ENCODE measurements at places on chromosomes 13 and 19.

GRCh38 chr13:44833139-44833538 lies 156.1 kb downstream of the NUFIP1 start:
- H3K4me3 ChIP-seq = no peak overlapping the region
- peaks cover 3% of the 10 kb centered on the region for H3K27me3 ChIP-seq
- H3K36me3 ChIP-seq = no peaks in the 10 kb centered on the region
- no peaks in the 10 kb centered on the region for H3K4me1 ChIP-seq
- no peak for DNase-seq

DNA sequence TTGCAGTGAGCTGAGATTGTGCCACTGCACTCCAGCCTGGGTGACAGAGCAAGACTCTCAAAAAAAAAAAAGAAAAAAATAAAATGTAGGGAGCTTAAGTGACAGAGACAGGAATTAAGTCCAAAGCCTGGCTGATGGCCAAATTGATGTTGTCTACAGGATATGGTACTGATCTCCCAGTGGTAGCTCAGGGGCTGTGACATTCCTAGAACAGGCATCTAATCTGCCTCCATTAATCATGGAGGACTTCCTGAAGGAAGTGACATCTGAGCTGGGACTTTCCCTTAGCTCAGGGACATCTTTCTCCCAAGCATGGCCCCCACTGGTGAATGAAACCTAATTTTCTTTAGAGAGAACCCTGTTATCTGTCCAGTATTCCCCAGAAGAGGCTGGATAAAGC lies 11.4 kb upstream of the EDDM13 start:
- no peak for DNase-seq
- no peaks in the 10 kb centered on the region for H3K4me1 ChIP-seq
- no peak overlapping the region for H3K27ac ChIP-seq
- no peaks in the 10 kb centered on the region for H3K27me3 ChIP-seq
- H3K36me3 ChIP-seq = no peaks in the 10 kb centered on the region

DNA sequence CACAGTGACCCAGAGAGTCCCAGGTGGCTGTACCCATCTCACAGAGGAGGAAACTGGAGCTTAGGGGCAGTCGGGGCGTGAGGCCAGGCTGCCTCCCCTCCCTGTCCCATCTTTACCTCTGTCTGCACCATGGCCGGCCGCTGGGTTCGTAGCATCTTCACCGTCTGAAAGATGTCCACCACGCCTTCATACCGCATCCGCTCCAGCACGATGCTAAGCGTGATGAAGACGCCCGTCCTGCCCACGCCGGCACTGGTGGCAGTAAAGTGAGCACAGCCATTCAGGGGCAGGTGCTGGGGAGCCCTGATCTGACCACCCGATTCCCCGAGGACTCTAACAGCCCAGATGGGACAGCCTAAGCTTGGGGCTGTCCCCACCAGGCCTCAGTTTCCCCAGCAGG lies 132.8 kb downstream of the PTPRS start:
- H3K4me1 ChIP-seq = no peaks in the 10 kb centered on the region
- no peaks in the 10 kb centered on the region for H3K27me3 ChIP-seq
- H3K4me3 ChIP-seq = no peak overlapping the region
- H3K27ac ChIP-seq = no peak overlapping the region

GRCh38 chr13:99022941-99023340 lies 45.1 kb upstream of the DOCK9 start:
- peaks cover 4% of the 10 kb centered on the region for H3K27me3 ChIP-seq
- no peak overlapping the region for H3K27ac ChIP-seq
- H3K36me3 ChIP-seq = no peaks in the 10 kb centered on the region
- no peak for DNase-seq
- H3K4me3 ChIP-seq = no peak overlapping the region
- H3K4me1 ChIP-seq = peaks cover 4% of the 10 kb centered on the region

GRCh38 chr13:60170414-60170813 lies 6.7 kb upstream of the DIAPH3 start:
- no peaks in the 10 kb centered on the region for H3K36me3 ChIP-seq
- no peak overlapping the region for H3K4me3 ChIP-seq
- H3K27me3 ChIP-seq = peaks cover 14% of the 10 kb centered on the region

DNA sequence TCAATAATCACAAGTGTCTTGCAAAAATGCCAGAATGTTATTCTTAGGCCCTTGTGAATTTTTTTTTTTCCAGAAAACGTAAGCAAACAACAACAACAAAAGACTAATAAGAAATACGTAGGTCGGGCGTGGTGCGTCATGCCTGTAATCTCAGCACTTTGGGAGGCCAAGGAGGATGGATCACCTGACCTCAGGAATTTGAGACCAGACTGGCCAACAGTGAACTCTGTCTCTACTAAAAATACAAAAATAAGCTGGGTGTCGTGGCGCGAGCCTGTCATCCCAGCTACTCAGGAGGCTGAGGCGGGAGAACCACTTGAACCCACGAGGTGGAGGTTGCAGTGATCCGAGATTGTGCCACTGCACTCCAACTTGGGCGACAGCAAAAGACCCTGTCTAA lies 20.9 kb downstream of the TSC22D1 start:
- no peak overlapping the region for H3K4me3 ChIP-seq
- H3K4me1 ChIP-seq = no peaks in the 10 kb centered on the region
- H3K27me3 ChIP-seq = no peaks in the 10 kb centered on the region
- no peaks in the 10 kb centered on the region for H3K36me3 ChIP-seq
- no peak overlapping the region for H3K27ac ChIP-seq

- DNase-seq = no peak
- no peak overlapping the region for H3K4me3 ChIP-seq
- peaks cover 70% of the 10 kb centered on the region for H3K4me1 ChIP-seq
These were observed 66.7 kb downstream of the SIPA1L3 start for GRCh38 chr19:37973666-37974065.

GRCh38 chr19:1678073-1678472 lies 25.7 kb upstream of the TCF3 start:
- H3K36me3 ChIP-seq = no peaks in the 10 kb centered on the region
- DNase-seq = no peak
- no peak overlapping the region for H3K27ac ChIP-seq
- H3K27me3 ChIP-seq = peaks cover 49% of the 10 kb centered on the region
- H3K4me1 ChIP-seq = no peaks in the 10 kb centered on the region

DNA sequence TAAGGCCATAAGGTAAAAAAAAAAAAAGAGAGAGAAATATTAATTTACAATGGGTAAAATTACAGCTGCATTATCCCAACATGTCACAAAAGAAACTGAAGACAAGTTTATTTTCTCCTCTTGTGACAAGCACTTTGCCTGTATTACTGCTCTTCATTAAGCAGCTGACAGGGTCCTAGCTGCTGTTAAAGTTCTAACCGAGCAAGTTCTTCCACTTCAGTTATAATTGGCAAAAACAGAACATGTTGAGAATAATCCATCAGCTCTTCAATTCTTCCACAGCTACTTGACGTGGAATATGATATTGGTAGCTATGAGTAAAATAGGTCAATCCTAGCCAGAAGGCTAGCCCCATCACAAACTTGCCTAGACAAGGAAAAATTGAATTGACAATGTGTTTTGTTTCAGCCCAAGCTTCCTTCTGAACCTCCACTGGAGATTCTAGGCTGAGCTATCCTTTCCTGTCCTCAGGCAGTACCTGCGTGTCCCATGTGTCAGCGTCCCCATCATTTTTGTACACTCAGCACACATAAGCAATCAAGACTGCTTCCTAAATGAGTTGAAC lies 32.2 kb upstream of the DOCK9 start:
- H3K4me3 ChIP-seq = no peak overlapping the region
- H3K27me3 ChIP-seq = no peaks in the 10 kb centered on the region
- H3K4me1 ChIP-seq = no peaks in the 10 kb centered on the region
- no peak for DNase-seq
- no peaks in the 10 kb centered on the region for H3K36me3 ChIP-seq
- no peak overlapping the region for H3K27ac ChIP-seq

- no peak overlapping the region for H3K4me3 ChIP-seq
- DNase-seq = peak; percentile 26
- H3K27me3 ChIP-seq = no peaks in the 10 kb centered on the region
- peaks cover 43% of the 10 kb centered on the region for H3K36me3 ChIP-seq
These were observed 28.9 kb upstream of the CACTIN start for GRCh38 chr19:3655402-3656072.

DNA sequence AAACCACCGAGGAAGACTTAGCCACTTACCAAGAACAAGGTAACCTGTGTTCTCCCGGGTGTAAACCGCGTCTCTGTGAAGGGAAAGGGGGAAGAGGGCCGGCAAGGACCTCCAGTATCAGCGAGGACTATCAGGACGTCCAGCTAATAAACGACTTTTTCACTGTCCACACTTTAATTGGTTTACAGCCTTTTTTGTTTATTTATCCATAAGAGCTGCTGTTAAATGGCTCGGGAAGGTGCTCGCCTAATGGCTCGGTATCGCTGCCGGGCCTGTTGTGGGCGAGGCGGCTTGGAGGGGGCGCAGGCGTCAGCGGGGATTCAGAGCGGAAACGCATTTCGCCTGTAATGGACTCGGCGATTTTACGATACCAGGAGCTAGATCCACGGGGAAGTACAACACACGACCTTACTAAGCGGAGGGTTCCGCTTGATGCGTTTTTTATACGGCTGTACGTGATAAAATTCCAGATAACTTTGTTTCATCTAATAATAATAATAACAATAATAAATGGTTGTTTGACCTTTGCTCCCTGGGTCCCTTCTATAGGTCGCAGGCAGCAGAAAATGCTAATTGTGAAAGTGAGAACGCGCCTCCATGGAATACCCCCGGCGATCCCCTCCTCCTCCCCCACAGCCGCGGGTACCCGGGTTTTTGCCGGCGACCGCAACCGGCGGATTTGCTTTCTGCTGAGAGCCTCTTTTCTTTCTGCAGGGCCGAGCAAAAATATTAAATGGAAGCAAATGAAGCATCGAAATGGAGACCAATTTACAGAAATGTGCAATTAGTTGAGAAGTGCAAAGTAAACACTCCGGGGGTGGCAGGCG lies 2.5 kb upstream of the PDX1 start:
- peaks cover 60% of the 10 kb centered on the region for H3K27me3 ChIP-seq
- DNase-seq = no peak
- peak overlapping the region; percentile 64 for H3K27ac ChIP-seq
- peaks cover 31% of the 10 kb centered on the region for H3K4me1 ChIP-seq
- no peaks in the 10 kb centered on the region for H3K36me3 ChIP-seq

- no peaks in the 10 kb centered on the region for H3K27me3 ChIP-seq
- H3K4me1 ChIP-seq = no peaks in the 10 kb centered on the region
- H3K27ac ChIP-seq = no peak overlapping the region
- DNase-seq = no peak
- no peaks in the 10 kb centered on the region for H3K36me3 ChIP-seq
- no peak overlapping the region for H3K4me3 ChIP-seq
These were observed 776.9 kb downstream of the GPC5 start for GRCh38 chr13:92175330-92175729.

GRCh38 chr13:111855191-111855590 lies 211.8 kb upstream of the SOX1 start:
- H3K4me1 ChIP-seq = no peaks in the 10 kb centered on the region
- DNase-seq = no peak
- no peak overlapping the region for H3K4me3 ChIP-seq
- H3K27me3 ChIP-seq = peaks cover 1% of the 10 kb centered on the region
- no peaks in the 10 kb centered on the region for H3K36me3 ChIP-seq
- H3K27ac ChIP-seq = no peak overlapping the region

DNA sequence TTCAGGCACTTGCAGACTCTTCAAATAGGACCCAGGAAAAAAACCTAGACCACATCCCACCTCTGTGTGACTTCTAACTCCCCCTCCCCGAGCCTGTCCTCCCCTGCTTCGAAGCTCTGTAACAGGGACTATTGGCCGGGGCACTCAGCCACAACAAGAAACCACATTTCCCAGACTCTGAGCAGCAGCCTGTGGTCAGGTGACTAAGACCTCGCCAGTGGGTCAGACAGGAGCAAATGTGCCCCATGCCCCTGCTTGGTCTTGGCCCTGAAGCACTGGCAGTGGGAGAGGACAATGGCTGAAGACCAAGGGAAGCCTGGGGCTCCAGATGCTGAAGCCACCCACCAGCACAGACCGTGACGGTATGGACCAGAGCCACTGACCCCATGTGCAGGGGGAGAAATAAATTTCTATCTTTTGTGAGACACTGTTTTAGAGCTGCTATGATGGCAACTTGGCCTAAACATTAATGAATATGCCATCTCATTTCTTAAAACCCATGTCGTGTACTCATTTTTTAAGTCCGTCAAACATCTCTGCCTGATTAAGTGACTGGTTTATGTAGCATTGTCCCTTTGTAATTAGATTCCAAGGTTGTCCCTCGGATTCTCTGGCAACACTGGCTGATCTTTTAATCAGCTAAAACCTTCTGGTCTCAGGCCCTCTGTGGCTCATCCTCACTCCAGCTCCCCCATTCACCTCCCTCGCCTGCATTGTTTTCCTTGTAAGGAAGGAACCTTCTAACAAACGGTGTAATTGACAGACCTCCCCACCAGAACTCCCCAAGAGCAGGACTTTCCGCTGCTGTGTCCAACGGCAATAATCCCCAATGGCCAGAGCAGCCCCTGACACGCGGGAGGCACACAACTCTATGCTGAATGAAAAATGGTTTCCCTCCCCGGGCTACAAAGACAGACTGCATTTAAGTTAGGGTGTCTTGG lies 98.4 kb downstream of the STK24 start:
- H3K27ac ChIP-seq = peak overlapping the region; percentile 94
- no peak for DNase-seq
- H3K4me3 ChIP-seq = peak overlapping the region; percentile 49
- no peaks in the 10 kb centered on the region for H3K27me3 ChIP-seq
